ENCODE measurements at places on chromosomes 16 and 17. TPM values are rescaled to one million over a fixed set of nuclear protein-coding genes. Genes with fewer than 3 reads are reported as not detected.
A peak's percentile ranks its signal among the peaks of the same experiment; 100 is the strongest.

- H3K4me1 ChIP-seq = peaks cover 37% of the 10 kb centered on the region
- H3K27me3 ChIP-seq = no peaks in the 10 kb centered on the region
- peak; percentile 31 for DNase-seq
- H3K27ac ChIP-seq = peak overlapping the region; percentile 53
Measured at GRCh38 chr16:54654429-54654828, 276.2 kb upstream of the IRX5 start.

- no peaks in the 10 kb centered on the region for H3K4me1 ChIP-seq
- no peak overlapping the region for H3K27ac ChIP-seq
- no peak overlapping the region for H3K4me3 ChIP-seq
- H3K36me3 ChIP-seq = no peaks in the 10 kb centered on the region
Measured at GRCh38 chr16:77220427-77220826, 21.2 kb downstream of the SYCE1L start.

- no peaks in the 10 kb centered on the region for H3K27me3 ChIP-seq
- H3K4me3 ChIP-seq = no peak overlapping the region
- no peak overlapping the region for H3K27ac ChIP-seq
- peaks cover 15% of the 10 kb centered on the region for H3K4me1 ChIP-seq
- no peaks in the 10 kb centered on the region for H3K36me3 ChIP-seq
Measured at GRCh38 chr16:75078886-75079285, 37.7 kb downstream of the LDHD start.

- no peak overlapping the region for H3K27ac ChIP-seq
- peaks cover 18% of the 10 kb centered on the region for H3K27me3 ChIP-seq
- no peaks in the 10 kb centered on the region for H3K36me3 ChIP-seq
- H3K4me3 ChIP-seq = no peak overlapping the region
- H3K4me1 ChIP-seq = no peaks in the 10 kb centered on the region
Measured at GRCh38 chr17:81648013-81648706, 8.2 kb downstream of the PDE6G start.

GRCh38 chr17:78999056-78999768, 10.4 kb downstream of the CANT1 start:
- DNase-seq = no peak
- no peak overlapping the region for H3K4me3 ChIP-seq
- H3K4me1 ChIP-seq = peaks cover 8% of the 10 kb centered on the region

DNA sequence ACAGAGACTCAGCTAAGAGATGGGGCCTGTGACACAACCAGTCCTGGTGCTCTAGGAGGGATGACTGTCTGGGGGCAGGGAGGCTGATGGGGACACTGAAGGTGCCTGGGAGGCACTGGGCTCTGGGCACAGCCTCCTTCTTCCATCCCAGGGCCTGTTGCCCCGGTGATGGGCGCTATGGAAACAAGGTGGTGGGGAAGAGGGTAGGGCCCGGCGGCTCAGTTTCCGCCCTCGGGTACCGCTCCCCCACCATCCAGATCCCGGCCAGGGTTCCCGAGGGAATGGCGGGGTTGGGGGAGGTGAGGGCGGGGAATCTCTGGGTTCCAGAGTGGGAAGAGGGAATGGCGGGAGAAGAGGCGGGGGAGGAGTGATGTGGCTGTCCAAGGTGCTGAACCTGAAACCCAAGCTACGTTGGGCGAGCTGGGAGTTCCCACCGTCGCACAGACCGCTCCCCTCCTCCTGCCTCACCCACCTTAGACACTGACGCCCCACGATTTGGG, 981 bp downstream of the KCNH4 start:
- no peaks in the 10 kb centered on the region for H3K36me3 ChIP-seq
- peaks cover 24% of the 10 kb centered on the region for H3K4me1 ChIP-seq
- H3K27me3 ChIP-seq = peaks cover 5% of the 10 kb centered on the region
- no peak for DNase-seq
- no peak overlapping the region for H3K4me3 ChIP-seq

DNA sequence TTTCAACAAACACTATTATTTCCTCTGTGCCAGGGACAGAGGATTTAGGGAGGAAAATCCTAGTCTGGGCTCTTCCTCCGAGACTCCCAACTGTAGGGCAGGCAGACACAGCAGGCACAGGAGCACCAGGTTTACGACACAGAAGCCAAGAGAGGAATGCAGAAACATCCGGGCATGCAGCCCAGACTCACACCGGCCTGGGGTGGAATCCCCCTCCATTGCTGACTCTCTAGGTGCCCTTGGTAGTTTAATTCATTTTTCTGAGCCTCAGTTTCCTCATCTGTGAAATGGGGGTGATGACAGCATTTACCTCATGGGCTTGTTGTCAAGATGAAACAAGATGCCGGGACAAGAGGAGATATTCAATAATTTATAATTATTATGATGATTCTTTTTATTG, 14.9 kb downstream of the CA4 start:
- no peak overlapping the region for H3K4me3 ChIP-seq
- no peaks in the 10 kb centered on the region for H3K27me3 ChIP-seq
- peak overlapping the region; percentile 67 for H3K27ac ChIP-seq
- peaks cover 53% of the 10 kb centered on the region for H3K4me1 ChIP-seq

DNA sequence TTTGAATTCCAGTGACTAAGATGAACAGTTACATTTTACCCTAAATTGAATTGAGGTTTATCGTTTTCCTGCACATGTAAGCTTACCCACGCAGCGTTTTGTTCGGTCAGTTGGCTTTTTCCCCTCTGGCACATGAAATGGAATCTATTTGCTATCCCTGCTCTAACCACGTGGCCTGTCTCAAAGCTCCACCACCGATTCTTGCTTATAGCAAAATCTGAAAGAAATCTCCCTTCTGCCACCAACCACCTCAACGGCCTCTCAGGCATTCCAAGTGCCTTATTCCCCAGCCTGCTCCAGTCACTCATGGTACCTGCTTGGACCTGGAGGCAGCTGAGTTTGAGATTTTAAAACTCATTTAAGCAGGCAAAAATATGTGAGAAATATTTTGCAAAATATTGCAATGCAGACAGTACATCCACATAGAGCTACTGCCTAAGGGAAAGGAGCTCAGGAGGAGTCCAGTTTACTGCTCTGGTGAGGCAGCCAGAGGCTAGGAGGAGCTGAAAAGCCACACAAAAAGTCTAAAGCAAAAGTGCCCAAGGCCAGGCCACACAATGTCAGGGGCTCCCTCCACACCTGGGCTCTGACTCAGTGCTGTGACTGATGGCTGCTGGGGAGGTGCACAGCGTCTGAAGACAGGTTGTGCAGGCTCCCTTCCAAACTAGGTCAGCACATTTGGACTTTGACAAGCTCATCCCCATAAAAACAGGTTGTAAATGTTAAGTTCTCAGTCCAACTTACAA, 26.4 kb downstream of the ARHGAP17 start:
- H3K4me1 ChIP-seq = peaks cover 60% of the 10 kb centered on the region
- no peak for DNase-seq
- H3K27me3 ChIP-seq = no peaks in the 10 kb centered on the region

DNA sequence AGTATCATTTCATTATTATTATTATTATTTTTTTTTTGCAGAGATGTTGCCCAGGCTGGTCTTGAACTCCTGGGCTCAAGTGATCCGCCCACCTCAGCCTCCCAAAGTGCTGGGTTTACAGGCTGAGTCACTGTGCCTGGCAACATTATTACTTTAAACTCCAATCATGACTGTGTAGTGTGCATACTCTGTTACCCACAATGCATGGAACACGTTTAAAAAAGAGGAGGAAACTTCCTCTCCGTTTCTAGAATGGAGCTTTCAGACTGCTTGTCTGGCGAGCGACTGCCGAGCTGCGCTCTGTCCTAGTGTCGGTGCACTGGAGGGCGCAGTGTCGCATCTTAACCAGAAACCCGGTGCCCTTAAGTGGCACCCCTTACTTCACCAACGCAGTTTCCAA, 22.1 kb upstream of the FASN start:
- peaks cover 3% of the 10 kb centered on the region for H3K4me1 ChIP-seq
- no peak overlapping the region for H3K4me3 ChIP-seq
- H3K36me3 ChIP-seq = peaks cover 8% of the 10 kb centered on the region
- DNase-seq = no peak
- H3K27ac ChIP-seq = no peak overlapping the region

GRCh38 chr17:80558046-80558445, 13.4 kb downstream of the RPTOR start:
- H3K4me1 ChIP-seq = no peaks in the 10 kb centered on the region
- no peak for DNase-seq
- H3K36me3 ChIP-seq = no peaks in the 10 kb centered on the region
- H3K27ac ChIP-seq = no peak overlapping the region

DNA sequence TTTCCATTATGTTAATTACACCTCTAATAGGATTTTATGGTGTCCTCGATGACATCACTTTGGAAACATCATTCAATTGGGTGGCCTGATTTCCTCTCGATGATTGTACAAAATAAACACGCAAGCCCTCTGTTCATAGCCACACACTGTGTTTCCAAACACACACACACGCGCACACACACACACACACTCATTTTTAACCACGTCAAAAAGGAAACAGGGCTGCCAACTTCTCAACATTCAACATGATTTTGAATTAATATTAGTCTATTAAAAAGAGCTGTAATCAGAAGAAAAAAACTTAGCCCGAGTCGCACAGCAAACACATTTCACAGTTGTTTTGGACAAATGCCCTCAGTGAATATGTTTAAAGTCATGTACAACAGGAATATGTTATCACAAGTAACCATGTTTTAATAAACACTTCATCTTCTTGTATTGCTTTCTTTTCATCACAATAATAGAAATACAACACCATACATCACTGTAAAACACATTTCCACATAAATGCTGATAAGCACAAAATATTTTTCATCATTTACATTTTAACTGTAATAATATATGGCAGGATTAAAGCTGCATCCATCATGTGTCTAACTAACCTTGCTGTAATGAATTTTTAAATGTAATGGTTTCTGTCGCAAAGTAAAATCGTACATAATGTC, 219.1 kb upstream of the IRX3 start:
- peaks cover 18% of the 10 kb centered on the region for H3K4me1 ChIP-seq
- H3K27ac ChIP-seq = no peak overlapping the region
- no peak for DNase-seq

- no peaks in the 10 kb centered on the region for H3K27me3 ChIP-seq
- peaks cover 7% of the 10 kb centered on the region for H3K36me3 ChIP-seq
- peaks cover 15% of the 10 kb centered on the region for H3K4me1 ChIP-seq
- no peak for DNase-seq
- no peak overlapping the region for H3K4me3 ChIP-seq
Measured at GRCh38 chr17:28118362-28118761, 75.9 kb downstream of the NLK start.

GRCh38 chr17:49985310-49985990, 9.6 kb downstream of the DLX3 start:
- H3K4me3 ChIP-seq = no peak overlapping the region
- H3K4me1 ChIP-seq = no peaks in the 10 kb centered on the region
- no peaks in the 10 kb centered on the region for H3K36me3 ChIP-seq
- no peak overlapping the region for H3K27ac ChIP-seq
- H3K27me3 ChIP-seq = no peaks in the 10 kb centered on the region

DNA sequence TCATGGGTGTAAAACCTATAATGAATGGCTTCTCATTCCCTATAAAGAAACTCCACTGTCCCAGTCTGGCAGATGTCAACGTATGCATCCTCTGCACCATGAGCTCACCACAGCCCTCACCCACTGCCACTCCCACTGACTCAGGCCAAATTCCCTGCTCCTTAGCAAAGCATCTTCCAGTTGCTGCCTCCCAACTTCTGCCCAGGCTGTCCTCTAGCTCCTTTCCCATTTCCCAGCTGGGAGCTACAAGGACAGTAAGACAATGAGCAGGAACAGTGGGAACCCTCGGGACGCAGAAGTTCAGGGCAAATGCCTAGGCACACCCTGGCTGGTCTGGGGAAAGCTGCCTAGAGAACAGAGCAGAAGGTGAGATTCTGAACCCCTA, 9.1 kb upstream of the THAP11 start:
- DNase-seq = no peak
- H3K36me3 ChIP-seq = peaks cover 41% of the 10 kb centered on the region
- H3K27ac ChIP-seq = peak overlapping the region; percentile 78
- H3K4me1 ChIP-seq = peaks cover 20% of the 10 kb centered on the region

GRCh38 chr17:76179496-76180467, 38.7 kb upstream of the FOXJ1 start:
- H3K27me3 ChIP-seq = no peaks in the 10 kb centered on the region
- H3K4me3 ChIP-seq = no peak overlapping the region
- DNase-seq = no peak

- peak overlapping the region; percentile 11 for H3K27ac ChIP-seq
- H3K27me3 ChIP-seq = no peaks in the 10 kb centered on the region
- no peaks in the 10 kb centered on the region for H3K36me3 ChIP-seq
- H3K4me1 ChIP-seq = peaks cover 69% of the 10 kb centered on the region
- no peak for DNase-seq
Measured at GRCh38 chr17:81060416-81060815, 25.5 kb downstream of the BAIAP2 start.

GRCh38 chr16:58343562-58343961, 48.7 kb upstream of the GINS3 start:
- H3K27ac ChIP-seq = no peak overlapping the region
- no peaks in the 10 kb centered on the region for H3K36me3 ChIP-seq
- no peaks in the 10 kb centered on the region for H3K4me1 ChIP-seq
- DNase-seq = no peak
- no peak overlapping the region for H3K4me3 ChIP-seq
- H3K27me3 ChIP-seq = no peaks in the 10 kb centered on the region

- no peaks in the 10 kb centered on the region for H3K27me3 ChIP-seq
- H3K36me3 ChIP-seq = peaks cover 8% of the 10 kb centered on the region
- H3K4me3 ChIP-seq = no peak overlapping the region
- no peaks in the 10 kb centered on the region for H3K4me1 ChIP-seq
Measured at GRCh38 chr17:647324-648197, 67.1 kb downstream of the VPS53 start.

ITGAX gene
- total RNA-seq = 63.1 TPM

SLC47A1 gene
- total RNA-seq = 9.4 TPM

SMIM22 gene
- 71.0 TPM for total RNA-seq

HOXB1 gene
- not detected for total RNA-seq

DNAAF8 gene
- total RNA-seq = 1.6 TPM

WFIKKN2 gene
- total RNA-seq = not detected

CCDC200 gene
- not detected for total RNA-seq

LCAT gene
- 117 TPM for total RNA-seq
